ENCODE measurements at places on chromosomes 1 and 21.

GRCh38 chr1:3049905-3050304 lies 19.1 kb upstream of the PRDM16 start:
- no peak for DNase-seq

DNA sequence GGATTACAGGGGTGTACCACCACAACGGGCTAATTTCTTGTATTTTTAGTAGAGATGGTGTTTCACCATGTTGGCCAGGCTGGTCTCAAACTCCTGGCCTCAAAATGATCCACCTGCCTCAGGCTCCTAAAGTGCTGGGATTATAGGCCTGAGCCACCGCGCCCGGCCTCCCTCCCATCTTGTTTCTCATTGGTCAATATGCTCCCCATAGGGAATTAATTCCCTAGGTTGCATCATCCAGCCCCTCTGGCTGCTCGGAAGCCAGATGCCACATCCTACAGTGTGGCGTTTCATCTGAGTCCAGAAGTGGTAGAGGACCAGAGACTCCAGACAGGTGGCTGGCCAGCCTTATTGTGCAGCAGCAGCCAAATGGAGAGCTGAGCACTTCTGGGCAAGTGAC lies 11.5 kb upstream of the VASH2 start:
- DNase-seq, result no peak

- no peak for DNase-seq
Observed at GRCh38 chr1:154154534-154155191, at the start of gene NUP210L. Gene NUP210L (minus strand): TSS chr1:154155073.

- DNase-seq, result no peak
Observed at GRCh38 chr1:177746155-177746554, 223.7 kb downstream of the SEC16B start.

DNA sequence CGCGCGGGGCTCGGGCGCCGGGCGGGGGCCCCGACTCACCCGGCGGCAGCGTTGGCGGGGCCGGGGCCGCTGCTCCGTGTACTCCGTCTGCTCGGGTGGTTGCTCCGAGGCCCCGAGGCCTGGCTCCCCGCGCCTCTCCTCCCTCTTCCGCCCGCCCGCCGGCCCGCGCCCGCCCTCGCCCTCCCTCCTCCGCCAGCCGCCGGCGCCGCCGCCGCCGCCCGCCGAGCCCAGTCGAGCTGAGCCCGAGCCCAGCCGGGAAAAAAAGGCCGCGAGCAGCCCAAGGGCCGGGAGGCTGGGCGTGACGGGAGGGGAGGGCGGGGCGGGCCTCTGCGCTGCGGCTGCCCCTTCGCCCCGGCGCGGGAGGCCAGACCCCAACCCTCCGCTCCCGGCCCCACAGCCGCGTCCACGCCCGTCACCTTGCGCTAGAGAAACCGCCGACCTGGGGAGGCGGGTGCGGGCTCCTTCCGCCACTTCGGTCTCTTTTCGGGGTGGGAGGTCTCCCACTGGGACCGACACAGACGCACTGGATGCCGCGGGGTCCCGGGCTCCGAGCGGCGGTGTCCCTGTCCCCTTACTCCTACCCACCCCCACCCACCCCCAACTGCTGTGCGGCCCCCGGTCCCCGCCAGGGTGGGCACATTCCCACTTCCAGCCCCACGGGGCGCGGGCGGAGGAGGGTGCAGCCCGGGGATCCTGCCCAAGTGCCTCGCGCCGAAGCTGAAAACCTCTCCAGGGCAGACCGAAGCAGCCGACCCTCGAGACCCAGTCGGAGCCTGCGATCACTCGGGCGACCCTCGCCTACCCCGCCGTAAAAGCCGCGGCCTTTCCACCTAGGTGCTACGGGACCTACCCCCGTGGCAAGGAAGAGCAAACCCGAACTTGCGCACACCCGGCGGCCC lies at the start of gene CERS2:
TSS of gene CERS2 (minus strand) at position 256 of the 899 bp plus-strand sequence. CDS start 5,745 bp downstream, outside the sequence.
- no peak for DNase-seq

GRCh38 chr1:63902844-63903589 lies 129.2 kb downstream of the ROR1 start:
- DNase-seq, result no peak

- DNase-seq, result no peak
Observed at GRCh38 chr1:44300852-44301251, 54.2 kb downstream of the ERI3 start.

GRCh38 chr1:81841795-81842194 lies 41.1 kb downstream of the ADGRL2 start:
- DNase-seq, result no peak

GRCh38 chr1:198437332-198437731 lies 103.1 kb downstream of the ATP6V1G3 start:
- DNase-seq, result no peak

DNA sequence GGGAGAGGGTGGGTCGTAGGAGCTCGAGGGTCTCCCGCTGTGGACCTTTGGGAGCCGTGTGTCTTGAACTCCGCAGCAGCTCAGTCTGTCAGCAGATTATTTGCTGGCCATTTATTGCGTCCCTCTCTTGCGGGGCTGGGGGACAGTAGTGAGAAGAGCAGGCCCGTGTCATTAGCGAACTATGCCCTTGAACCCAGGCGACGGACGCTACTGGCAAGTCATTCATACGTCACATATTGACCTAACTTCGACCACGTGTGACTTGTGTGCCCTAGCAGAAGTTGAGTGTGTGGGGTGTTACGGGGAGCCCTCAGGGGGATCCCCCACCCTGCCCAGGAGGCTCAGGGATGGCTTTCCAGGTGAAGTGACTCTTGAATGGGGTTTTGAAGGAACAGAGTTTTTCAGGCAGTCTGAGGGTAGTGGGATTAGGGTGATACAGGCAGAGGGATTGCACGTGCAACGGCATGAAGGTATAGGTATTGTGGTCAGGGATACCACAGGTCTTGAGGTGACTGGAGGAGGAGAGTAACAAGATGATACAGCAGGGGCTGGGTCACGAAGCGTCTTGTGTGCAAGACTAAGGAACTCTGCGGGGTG lies 13.0 kb downstream of the RCC1 start:
- DNase-seq, result no peak

DNA sequence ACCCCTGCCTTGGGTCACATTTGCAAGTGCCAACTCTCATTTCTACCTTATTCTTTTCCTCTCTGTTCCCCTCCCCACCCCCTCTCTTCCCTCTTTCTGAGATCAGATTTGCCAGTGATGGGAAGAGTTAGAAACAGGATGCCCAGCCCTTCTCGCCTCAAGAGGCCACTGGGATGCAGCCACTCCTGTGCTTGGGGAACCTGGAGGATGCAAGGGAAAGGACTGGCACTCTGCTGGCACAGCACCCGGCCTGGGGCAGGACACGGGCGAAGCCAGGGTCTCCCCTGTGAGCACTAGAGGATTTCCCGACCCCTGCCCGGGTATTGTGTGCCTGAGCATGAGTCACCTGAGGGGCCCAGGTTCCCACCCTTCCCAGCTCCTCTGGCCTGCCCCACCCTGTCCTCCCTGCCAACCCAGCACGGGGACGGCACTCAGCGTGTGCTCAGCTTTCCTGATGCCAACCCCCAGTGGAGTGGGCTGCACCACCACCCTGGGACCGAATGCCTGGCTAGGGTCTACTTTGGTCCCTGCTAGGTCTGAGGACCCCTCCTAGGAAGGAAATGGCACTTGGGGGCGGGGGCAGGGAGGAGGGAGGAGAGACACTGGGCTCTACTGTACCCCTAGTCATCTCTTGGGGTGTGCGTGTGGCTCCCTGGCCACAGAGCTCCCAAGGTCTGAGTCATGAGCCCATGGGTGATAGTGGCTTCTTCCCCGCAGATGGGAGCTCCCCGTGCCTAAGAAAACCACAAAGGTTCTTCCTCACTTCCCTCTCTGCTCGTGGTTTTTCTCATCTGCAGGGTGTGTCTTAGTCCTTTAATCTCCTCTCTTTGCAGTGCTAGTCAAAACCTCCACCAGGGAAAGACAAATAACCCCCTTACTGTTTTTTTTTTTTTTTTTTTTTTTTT lies 12.4 kb downstream of the LMNA start:
- DNase-seq, result peak; percentile 85

GRCh38 chr1:1437904-1438376 lies 2.5 kb downstream of the VWA1 start:
- no peak for DNase-seq

DNA sequence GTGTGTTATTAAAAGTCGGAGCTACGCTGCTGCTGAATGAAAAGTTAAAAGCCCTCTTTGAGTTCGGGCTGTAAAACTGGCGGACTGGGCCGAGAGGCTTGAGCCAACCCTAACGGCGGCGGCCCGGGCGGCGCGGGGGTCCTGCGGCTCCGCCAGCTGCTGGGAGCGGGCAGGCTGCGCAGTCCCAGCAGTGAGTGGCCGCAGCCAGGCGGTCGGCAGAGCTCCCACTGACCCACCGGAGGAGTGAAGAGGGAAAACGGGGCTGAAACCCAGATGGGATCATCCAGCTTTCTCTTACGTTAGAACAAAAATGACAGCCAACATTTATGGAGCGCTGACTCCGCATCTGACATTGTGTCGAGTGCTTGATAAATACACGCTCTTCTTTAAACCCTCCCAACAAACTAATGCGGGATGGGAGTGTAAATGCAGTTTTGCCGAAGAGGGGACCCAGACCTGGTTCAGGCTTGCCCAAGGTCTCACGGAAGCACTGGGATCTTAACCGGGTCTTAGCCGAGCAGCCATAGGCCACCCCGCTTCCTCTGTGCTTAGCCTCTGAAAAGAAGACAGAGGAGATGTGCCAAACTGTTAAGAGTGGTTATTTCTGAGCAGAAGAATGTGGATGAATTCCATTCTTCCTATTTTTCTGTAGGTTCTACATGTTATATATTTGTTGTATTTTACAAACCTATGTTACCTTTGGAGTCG lies 3.5 kb downstream of the GRHL3 start:
- no peak for DNase-seq

DNA sequence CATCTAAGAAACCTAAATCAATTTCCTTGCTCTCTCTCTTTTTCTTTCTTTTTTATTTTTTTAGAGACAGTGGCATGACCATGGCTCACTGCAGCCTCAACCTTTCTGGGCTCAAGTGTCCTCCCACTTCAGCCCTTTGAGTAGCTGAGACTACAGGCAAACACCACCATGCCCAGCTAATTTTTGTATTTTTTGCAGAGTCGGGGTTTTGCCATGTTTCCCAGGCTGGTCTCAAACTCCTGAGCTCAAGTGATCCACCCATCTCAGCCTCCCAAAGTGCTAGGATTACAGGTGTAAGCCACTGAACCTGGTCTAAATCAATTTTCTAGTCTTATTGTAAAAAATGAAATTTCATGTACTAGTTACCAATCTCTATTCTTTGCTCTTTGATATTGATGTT lies 108.9 kb downstream of the LHX8 start:
- DNase-seq, result no peak

GRCh38 chr1:229007701-229008100 lies 263.2 kb upstream of the RAB4A start:
- DNase-seq, result no peak

- no peak for DNase-seq
Observed at GRCh38 chr1:216425577-216425976, 2.3 kb upstream of the USH2A start.

DNA sequence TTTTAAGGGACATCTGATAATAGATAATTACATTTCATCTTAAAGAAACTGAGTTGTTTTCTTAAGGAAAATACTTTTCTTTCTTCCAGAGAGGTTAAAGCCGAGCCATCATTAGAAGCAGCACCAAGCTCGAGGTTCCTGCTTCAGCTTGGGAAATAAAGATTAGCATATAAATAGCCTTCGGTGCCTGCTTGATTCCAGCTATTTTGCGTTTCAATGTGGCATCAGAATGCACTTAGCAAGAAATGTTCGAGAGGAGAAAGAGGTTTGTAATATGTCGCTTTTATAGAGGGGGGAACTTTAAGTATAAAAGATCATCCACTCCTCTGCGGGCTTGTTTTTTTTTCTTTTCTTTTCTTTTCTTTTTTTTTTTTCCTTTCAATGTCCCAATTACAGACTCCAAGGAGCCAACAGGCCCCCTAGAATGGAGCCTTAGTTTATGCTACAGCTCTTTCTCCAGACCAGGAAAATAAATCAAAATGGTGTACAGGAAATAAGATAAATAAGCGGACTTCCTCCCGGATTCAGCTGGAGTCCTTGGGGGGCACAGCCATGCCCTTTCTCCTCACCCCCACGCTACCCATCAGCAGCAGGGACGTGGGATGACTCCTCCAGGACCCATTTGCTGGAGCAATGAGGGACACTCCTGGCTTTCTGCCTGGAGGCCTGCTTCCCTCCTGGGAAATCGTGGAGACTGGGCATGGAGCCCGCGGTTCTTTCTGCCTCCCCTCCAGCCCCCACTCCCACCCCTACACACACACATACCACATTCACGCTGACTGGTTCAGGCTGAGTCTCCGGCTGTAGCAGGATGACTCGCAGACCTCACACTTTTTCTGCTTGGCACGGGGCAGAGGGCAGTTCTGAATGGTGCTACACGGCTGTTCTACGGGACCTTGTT lies 131.6 kb downstream of the RRAGC start:
- peak; percentile 61 for DNase-seq

GRCh38 chr1:245197911-245198379 lies 43.2 kb downstream of the KIF26B start:
- no peak for DNase-seq

DNA sequence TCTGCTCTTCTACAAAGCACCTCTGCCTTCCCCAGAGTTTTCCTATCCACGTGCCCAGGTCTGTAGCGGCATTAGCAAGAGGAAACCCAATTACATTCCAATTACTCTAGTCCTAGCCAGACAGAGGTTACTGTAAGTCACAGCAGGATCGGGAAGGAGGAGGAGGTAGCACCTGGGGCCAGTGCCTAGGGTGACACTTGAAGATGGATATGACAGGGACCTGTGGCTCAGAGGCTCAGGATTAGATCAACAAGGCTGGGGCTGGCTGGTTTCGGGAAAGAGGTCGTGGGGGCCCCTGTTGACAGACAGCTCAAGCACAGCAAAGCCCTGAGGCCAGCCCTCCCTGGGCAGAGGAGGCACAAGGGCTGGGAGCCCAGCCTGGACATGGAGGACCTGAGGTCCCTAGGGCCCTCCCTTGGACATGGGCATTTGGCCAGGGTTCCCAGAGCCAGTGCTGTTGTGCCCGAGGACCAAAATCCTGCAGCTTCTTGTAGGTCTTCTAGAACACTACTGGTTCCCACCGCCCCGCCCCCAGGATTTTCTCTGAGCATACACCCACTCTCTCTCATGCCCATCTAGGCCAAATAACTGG lies 3.0 kb upstream of the HCRTR1 start:
- no peak for DNase-seq

DNA sequence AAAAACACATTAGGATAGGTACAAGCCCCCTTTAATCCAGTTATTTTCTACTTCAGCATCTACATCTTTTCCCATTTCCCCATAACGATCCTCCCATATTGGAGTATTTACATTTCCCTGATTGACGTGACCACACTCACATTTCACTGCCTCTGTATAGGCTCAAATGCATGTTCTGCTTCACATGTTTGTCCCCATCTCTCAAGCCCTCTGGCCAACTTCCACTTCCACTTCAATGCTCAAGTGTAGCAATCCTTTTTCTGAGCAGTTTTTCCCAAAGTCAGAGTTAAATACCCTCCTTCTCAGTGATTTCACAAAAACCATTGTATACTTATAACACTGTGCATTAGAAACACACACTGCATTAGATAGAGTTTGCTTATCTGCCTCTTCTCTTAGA lies 61.8 kb upstream of the TTLL7 start:
- no peak for DNase-seq

DNA sequence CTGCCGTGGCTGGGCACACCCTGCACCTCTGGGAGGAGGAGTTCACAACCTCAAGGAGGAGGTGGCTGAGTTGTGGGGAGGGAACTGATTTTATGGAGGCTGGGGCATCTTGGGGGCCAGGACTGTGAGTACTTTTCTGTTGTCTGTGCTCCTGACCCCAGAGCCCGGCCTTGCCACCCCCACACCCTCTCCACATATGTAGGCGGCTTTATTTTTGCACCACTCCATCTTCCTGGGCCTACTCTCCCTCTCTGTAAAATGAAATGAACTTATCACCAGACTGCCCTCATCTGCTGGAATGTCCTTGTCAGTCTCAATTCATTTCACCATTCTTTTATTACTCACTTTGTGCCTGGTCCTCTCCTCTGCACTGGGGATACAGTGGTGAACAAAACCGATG lies 12.8 kb downstream of the FOXD2 start:
- no peak for DNase-seq
